Central memory CD4-positive, alpha-beta T cell (primary cell): ENCODE measurements at places on chromosomes 4 and X.

GRCh38 chr4:83947125-83947829 lies 411.4 kb downstream of the GPAT3 start:
- DNase-seq, result no peak

DNA sequence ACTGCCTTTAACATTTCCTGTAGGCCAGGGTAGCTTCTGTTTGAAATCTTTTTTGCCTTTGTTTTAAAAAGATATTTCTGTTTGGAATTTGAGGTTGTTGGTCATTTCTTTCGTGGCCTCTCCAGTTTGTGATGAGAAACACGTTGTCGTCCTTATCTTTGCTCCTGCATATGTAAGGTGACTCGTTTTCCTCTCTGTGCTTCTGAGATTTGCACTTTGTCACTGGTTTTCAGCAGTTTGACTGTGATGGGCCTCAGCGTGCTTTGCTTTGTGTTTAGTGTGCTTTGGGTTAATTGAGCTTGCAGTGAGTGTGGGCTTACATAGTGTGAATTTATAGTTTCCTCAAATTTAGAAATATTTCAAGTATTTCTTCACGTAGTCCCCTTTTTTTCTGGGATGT lies 81.5 kb downstream of the FAM193A start:
- DNase-seq, result no peak

DNA sequence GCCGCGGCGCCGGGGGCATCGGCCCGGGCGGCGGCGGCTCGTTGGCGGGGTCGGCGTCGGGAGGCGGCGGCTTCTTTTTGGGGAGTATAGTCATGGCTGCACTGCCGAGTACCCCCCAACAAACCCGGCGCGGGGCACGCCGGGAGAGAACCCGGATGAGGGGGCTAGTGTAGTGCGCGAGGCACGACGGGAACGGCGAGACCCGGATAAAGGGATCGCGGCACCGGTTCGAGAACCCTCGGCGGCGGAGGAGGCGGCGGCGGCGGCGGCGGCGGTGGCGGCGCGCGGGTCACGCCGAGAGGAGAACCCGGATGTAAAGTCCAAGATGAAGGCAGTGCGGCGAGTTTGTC lies at the start of gene OTUD5:
Gene OTUD5 (minus strand): TSS at position 131 of the 350 bp plus-strand sequence. CDS start 37 bp downstream, at position 94.
- no peak for DNase-seq

DNA sequence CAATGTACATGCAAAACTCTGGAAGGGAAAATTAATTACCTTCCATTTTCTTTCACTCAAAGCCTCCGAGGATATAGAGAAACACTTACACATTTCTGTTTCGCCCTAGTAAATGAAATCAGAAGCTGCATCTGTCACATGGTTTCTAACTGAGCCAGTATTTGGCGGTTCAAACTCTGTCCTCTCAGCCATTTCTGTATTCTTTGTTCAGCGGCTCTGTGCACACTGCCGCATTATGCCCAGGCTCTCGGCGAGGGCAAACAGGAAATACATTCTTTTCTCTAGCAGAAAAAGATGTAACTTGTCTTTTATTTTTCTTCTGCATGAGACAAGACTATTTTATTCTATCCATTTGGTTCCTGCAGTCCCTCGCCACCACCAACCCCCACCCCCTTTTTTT lies 71.4 kb upstream of the GPM6B start:
- DNase-seq, result no peak

- DNase-seq, result peak; percentile 41
These were observed 13.1 kb upstream of the EOLA1 start for GRCh38 chrX:149527705-149528104.

DNA sequence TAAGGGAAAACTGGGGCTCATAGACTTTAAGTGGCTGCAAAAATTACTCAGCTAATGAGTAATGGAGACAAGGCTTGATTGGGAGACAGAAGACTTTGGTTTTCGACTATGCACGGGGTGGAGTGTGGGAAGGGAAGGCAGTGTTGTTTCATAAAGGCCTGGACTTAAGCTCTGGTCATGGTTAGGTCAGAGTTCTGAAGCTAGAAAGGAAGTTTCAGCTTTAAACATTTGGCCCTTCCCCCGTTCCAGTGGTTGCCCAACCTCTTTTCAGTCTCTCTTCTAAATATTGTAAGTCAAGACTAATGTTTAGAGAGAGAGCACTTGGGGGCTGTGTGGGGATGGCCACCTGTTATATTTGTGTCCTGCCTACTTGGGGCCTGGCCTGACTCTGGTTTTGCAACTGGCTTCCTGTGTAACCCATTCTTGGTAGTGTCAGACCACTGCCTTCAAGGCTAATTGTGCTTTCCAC lies 21.0 kb downstream of the MSN start:
- DNase-seq, result no peak

DNA sequence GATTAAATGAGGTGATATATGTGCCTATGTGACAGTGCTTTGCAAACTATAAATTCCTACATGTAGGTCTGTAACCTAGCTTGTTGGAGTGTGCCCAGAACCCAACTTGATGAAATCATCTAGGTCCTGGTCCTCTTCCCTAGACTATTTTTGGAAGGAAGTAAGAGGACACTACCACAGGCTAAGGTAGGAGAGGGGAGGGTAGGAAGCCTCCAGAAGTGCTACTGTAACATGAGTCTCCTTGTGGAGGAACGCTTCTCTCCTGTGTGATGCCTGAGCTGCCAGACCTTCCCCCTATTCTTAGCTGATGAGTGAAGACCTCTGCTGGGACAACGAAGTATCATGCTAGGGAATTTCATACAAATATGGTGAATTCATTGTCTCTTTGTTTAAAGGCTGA lies 41.8 kb upstream of the IL21 start:
- no peak for DNase-seq

GRCh38 chrX:40871385-40872082 lies 136.2 kb upstream of the MED14 start:
- no peak for DNase-seq

- no peak for DNase-seq
These were observed 85.5 kb upstream of the TET2 start for GRCh38 chr4:105061136-105061696.

- DNase-seq, result no peak
These were observed 21.7 kb downstream of the INPP4B start for GRCh38 chr4:142824368-142824767.

- no peak for DNase-seq
These were observed 172.3 kb upstream of the TRPC5 start for GRCh38 chrX:112254896-112255295.

- no peak for DNase-seq
These were observed 376.9 kb downstream of the PPP4R3C start for GRCh38 chrX:27086237-27086636.

DNA sequence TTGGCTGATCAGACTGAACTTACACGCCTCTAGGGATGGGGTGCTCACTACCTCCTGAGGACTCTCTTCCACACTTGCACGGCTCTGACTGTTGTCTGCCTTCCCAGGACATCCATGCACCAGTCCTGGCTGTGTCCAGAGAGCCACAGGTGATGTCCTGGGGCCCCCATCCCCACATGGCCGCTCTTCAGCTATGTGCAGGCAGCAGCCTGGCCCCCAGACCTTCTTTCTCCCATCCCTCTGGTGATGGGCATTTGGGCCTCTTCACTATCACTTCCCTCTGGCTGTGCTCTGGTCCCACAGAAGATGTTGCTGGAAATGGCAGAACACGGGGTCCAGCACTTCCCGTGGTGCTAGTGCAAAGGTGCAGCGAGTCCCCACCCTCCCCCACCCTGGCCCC lies 40.9 kb upstream of the HMX1 start:
- DNase-seq, result no peak

GRCh38 chr4:139458999-139459398 lies 5.1 kb downstream of the RAB33B start:
- DNase-seq, result no peak

DNA sequence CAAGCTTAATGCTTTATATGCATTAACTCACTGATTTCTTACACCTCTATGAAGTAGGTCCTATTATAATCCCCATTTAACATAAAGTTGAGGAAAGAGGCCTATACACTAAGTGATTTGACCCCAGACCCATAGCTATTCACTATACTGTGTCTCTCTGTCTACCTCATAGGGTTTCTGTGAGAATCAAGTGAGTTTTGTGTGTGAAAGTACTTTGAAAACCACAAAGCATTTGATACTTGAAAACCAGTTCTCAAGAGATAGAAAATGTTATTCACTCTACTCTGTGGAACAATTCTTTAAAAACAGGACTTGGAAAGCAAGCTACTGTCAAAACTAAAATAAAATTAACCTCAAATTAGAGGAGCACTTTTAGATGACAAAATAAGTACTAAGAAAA lies 35.0 kb downstream of the SHROOM3 start:
- no peak for DNase-seq

- peak; percentile 30 for DNase-seq
These were observed 7.6 kb downstream of the FABP2 start for GRCh38 chr4:119314356-119314755.

DNA sequence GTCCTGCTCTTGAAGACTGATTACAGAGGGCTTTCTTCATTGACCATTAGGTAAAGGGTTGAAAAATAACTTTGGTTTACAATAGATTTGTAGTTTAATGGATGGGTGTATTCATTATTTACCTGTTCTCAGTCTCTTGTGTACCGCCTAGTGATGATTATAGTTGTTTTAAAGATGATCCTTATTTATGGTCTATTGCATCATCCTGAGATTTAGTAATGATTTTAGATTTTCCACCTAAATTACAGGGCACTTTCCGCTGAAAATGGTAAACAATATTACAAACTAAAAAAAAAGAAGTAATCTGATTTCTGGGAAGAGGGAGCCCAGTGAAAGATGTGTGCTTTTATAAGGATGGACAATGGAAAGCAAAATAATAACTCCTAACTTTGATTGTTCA lies 78.4 kb upstream of the TMEM33 start:
- no peak for DNase-seq

DNA sequence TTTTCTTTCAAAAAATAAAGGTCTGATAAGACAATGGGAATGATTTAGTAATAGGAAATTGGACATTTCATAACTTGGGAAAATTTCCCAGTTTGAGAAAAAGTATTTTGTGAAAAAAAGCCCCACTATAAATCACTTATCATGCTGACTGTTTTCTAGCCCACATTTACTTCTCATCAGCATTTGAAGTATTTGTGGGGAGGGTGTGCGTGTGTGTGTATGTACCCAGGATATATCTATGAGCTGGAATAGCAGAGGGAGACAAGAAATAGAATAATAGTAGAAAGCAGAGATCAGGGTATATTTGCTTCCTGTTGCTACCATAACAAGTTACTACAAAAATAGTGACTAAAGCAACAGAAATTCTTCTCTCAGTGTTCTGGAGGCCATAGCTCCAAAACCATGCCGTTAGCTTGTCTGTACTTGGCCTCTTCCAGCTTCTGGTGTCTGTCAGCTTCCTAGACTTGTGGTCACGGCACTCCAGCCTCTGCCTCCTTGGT lies 139.8 kb downstream of the PTTG2 start:
- no peak for DNase-seq

- no peak for DNase-seq
These were observed 32.0 kb upstream of the BOD1L1 start for GRCh38 chr4:13659341-13660070.

DNA sequence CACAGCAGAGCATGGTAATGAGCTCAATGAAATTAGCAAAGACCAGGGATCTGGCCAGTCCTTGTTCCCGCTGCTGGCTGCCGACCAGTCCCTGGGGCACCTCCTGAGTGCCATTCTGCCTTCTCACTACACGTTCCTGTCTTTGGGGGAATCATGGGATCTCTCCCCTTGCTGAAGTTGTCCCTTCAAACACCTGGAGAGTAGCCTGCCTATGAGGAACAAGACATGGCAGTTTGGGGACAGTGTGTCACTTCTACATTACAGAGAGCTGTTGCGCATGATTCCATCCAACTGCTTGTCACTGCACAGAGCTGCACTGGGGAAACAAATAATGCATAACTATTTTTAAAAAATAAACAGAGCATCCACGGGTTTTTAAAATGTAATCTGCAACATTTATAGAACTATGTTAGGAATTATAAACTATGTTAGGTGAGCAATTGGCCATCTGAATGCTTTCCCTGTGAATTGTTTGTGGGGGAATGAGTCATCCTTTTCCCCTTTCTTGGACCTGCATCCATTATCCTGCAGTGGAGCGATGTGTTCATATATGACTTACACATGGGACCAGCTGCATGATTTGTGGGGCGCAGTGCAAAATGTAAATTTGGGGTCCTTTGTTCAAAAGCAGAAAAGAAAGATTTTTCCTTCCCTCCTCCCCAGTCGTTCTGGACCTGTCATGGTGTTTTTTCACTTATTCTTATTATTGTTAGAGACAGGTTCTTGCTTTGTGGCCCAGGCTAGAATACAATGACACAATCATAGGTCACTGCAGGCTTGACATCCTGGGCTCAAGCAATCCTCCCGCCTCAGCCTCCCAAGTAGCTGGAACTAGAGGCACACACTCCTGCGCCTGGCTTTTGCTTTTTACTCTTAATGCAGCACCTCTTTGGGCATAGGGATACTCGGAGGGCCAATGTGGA lies 115.0 kb upstream of the TBL1X start:
- no peak for DNase-seq

- DNase-seq, result no peak
These were observed 704 bp downstream of the FAM3A start for GRCh38 chrX:154515090-154515965.

GRCh38 chrX:25534091-25534490 lies 518.3 kb upstream of the ARX start:
- no peak for DNase-seq

DNA sequence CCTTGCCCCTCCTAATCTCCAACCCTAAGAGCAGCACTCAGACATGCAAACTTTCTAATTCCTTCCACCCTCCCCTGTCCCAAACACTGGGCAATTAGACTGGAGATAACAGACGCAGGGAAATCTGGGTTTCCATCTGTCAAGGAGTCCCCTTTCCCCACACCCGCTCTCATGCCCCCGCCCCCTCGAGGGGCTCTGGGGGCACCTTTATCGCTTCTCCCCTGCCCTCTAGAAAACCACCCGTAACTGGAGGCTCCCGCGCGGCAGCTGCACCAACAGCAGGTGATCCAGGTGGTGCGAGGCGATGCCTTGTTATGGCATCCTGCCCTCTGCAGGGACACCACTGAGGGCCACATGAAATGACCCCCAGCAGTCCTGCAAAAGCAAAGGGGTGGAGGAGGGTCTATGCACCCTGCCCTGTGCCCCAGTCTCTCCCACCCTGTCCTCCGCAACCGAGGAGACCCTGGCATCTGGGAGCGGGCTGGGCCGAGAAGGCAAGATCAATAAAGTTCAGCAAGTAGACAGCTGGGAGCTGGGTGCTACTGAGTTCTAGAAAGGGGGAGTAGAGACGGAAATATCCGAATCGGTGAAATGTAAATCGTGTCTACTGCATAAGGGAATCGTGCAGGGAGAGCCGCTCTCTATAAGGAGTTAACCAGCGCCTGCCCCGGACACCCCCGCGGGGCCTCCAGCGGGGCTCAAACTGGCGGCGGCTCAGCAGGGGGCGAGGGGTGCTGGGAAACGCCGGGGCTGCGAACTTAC lies 1.6 kb downstream of the KCTD8 start:
- DNase-seq, result no peak

GRCh38 chr4:105858466-105859040 lies 36.7 kb upstream of the NPNT start:
- no peak for DNase-seq

GRCh38 chrX:17299206-17299605 lies 75.8 kb upstream of the NHS start:
- DNase-seq, result no peak

GRCh38 chrX:112631892-112632291 lies 47.8 kb downstream of the LHFPL1 start:
- DNase-seq, result no peak

- no peak for DNase-seq
These were observed 115.7 kb upstream of the MXRA5 start for GRCh38 chrX:3462166-3462508.

- DNase-seq, result no peak
These were observed 26.8 kb downstream of the SLC39A8 start for GRCh38 chr4:102318526-102318925.
